ENCODE measurements at places on chromosomes 5 and 9.

DNA sequence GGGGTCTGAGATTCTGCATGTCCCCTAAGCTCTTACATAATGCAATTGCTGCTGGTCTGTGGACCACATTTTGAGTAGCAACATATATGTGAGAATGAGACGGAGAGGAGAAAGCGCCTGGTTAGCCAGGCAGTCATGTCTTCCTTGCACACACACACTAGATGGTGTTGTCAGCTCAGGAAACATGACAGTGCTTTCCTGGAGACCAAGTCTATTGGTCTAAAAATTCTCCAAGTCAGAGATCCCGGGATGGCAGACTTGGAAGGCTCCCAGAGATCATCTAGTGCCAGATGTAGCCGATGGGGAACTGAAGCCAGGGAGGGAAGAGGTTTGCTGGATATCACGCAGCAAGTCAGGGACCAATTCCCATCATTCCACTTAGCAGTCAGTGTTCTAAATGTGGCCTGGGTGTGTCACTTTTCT, 53.4 kb downstream of the GALNT12 start:
- DNase-seq, result no peak

DNA sequence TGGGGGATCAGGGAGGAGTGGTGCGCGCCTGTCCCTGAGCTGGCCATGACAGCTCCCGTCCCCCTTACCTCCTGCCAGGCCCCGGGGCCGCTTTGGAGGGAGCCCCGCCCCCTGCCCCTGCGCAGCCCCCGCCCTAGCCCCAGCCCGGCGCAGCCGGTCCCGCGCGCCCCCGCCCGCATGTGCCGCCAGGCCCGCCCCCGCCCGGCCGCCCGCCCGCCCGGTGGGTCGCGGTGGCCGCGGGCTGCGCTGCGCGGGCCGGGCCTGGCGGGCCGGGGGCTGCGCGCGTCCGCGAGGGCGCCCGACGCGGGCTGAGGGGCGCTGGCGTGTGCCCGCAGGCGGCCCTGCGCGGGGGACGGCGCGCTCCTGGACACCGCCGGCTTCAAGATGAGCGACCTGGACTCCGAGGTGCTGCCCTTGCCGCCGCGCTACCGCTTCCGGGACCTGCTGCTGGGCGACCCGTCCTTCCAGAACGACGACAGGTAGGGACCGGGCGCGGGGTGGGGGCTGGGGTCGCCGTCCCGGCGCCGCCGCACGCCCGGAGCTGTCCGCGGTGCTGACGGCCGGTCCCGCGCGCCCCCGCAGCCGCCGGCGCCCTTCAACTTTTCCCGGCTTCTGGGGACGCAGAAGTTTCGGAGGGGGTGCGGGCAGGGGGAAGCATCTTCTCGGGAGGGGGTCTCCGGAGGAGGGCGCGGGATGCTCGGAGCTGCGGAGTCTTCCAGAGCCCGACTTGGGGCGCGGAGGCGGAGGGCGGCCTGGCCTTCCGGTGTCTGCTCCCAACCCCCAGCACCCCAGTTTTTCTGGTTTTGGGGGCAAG, 12.5 kb downstream of the KCNT1 start:
- DNase-seq, result no peak

- no peak for DNase-seq
Measured at GRCh38 chr9:37192803-37193202, 72.4 kb downstream of the ZCCHC7 start.

GRCh38 chr5:1648806-1649205, 125.0 kb upstream of the LPCAT1 start:
- no peak for DNase-seq

DNA sequence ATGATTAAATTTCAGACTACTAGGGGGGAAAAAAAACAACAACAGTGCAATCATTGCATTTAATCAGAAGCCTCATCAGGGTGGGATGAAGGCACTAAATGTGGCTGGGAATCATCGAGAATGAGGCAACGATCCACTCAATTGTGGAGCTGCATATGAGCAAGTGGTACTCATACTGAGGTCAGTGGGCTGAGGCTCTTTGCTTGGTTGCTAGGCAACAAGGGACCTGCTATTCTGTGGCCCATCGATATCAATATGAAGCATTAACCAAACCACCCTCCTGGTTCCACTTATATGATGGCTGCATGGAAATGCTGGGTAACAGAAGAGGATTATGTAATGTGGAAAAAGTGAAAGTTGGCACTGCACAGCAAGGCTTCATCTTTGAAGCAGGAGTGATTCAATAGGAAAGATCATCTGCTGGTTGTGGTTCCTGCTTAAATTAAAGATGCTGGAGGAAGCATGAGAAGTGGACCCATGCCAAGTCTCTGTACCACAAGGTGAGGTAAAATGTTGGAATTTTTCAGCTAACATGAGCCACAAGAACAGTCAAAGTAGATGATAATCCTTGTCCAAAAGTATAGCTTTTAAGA, 159.8 kb upstream of the HMHB1 start:
- DNase-seq, result no peak

- no peak for DNase-seq
Measured at GRCh38 chr9:36987891-36988290, 46.2 kb downstream of the PAX5 start.

DNA sequence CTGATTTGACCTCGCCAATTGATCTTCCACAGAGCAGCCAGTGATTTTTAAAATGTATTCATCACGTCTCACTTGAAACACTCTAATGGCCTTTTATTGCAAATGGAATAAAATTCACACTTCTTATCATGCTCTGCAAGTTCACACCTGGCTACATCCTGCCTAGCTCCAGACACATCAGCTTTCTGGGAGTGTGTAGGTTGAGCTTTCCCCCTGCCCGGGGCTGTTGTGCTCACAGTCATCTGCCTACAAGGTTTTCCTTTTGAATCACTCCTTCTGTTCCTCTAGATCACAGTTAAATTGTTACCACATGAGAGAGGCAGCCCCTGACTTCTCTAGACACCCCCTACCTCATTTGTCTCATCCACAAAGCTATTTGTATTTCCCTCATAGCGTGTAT, 674.5 kb downstream of the PRELID2 start:
- no peak for DNase-seq

GRCh38 chr5:159817262-159818029, 98.8 kb upstream of the ADRA1B start:
- no peak for DNase-seq

GRCh38 chr5:10145923-10146401, 103.7 kb downstream of the ATPSCKMT start:
- no peak for DNase-seq

- no peak for DNase-seq
Measured at GRCh38 chr5:159519365-159519764, 189.1 kb upstream of the IL12B start.

DNA sequence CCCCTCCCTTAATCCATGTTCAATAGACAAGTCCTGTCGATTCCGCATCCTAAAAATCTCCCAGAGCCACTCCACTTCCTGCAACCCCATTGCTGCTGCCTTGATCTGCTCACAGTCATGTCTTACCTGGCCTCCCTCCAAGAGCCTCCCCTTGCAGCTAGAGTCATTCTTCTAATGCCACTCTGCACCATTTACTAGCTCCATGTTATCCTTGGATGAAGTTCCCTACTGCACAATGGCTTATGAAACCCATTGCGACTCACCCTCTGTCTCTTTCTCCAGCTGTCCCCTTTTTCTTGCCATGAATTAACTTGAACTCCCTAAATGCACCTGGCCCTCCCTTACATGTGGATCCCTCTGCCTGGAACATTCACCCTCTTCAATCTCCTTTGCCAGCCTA, 39.5 kb downstream of the MEGF10 start:
- DNase-seq, result no peak

DNA sequence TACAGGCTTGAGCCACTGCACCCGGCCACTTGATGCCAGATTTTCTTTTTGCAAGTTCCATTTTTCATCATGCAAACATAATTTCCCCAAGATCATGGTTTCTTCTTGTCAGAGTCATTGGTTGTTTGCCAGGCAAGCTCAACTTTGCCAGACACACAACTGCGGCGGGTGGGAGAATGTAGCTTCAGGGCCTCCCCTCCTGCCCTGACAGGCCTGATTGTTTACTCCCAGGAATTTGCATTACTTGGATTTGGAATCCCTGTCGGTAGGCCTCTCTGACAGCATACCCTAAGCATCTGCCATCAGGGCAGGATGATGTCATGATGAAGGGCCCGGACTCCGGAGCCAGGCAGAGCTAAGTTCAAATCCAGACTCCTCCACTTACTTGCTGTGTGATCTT, 15.1 kb downstream of the RPS14 start:
- no peak for DNase-seq

DNA sequence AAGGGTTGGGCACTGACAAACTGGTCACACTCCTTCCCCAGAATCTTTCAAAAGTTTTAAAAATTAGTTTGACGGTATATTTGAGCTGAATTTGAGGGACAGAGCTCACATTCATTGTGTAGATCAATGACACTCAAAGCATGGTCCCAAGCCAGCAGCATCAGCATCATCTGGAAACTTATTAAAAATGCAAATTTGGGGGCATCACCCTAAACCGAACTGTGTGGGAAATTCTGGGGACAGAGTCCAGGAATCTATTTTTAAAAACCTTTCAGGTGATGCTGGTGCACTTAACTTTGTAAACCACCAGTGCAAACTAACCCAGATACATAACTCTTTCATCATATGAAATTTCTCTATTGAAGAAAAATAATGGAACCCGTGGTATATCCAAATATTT, 58.1 kb upstream of the MTAP start:
- no peak for DNase-seq

DNA sequence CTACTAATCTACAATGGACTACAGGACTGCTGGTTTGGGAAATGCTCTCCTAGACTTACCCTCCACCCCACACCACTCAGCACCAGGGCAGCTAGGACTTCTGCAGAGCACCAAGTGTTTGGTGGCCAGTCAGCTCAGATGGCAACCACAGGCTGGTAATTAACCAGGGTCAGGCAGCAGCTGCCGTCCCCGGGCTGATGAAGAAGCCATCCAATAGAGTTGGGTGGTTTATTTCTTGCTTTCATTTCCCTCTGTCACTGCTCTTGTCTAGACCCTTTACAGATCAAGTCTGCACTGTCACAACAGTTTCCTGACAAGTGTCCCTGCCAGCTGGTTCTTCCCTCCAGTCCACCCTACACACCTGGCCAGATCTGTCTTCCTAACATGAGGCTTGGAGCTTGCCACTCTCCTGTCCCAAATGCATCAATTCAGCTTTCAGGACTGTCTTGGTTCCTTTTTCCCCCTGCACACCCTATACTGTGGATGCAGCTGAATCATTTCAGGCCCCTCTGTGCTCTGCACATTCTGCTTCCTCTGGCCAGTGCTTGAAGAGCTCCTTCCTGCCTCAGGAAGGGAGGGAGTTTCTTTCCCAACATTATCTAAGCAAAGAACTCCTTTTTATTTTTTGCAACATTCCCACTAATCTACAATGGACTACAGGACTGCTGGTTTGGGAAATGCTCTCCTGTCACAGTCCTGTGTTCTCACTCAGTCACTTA, 30.2 kb upstream of the HSPA9 start:
- no peak for DNase-seq

GRCh38 chr5:27158171-27158570, 119.8 kb upstream of the CDH9 start:
- DNase-seq, result no peak

DNA sequence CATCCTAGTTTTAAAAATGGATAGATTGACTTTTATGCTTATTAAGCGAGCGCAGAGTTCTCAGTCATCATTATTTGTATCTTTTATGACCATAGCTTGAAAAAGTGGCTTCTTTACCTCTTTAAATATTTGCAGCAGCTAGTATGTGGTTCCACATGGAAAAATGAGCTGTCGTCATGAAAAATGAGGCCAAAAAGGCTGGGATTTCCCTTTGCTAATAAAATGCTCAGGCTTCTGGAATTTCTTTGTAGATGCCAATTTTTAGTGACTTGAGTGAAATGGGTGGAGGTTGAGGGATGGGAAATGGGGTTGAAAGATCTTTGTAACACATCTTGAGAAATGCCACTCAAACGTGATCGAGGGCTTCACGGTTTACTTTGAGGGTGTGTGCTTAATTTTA, 35.2 kb downstream of the RAI14 start:
- no peak for DNase-seq

DNA sequence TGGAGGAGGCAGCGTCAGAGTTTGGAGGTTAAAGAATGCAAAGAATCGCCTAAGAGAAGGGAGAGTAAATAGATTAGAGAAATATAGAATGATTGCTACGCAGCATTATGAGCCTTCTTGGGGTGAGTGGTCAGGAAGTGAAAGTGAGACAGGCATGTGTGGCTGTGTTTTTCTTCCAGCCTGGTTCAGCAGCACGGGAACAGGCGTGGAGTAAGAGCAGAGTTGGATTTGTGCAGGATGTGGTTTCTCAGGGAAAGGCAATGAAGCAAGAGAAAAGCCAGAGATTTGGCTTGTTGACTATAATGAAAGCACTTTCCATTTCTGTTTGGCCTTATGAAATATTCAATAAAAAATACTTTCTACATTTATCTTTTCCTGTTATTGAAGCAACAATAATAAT, 34.3 kb upstream of the FRMD3 start:
- no peak for DNase-seq

GRCh38 chr9:15909297-15909696, 356.5 kb downstream of the CCDC171 start:
- no peak for DNase-seq

GRCh38 chr5:74240783-74241750, 399.5 kb downstream of the ENC1 start:
- DNase-seq, result no peak

- DNase-seq, result no peak
Measured at GRCh38 chr9:136364942-136365774, 1.6 kb upstream of the DNLZ start.

DNA sequence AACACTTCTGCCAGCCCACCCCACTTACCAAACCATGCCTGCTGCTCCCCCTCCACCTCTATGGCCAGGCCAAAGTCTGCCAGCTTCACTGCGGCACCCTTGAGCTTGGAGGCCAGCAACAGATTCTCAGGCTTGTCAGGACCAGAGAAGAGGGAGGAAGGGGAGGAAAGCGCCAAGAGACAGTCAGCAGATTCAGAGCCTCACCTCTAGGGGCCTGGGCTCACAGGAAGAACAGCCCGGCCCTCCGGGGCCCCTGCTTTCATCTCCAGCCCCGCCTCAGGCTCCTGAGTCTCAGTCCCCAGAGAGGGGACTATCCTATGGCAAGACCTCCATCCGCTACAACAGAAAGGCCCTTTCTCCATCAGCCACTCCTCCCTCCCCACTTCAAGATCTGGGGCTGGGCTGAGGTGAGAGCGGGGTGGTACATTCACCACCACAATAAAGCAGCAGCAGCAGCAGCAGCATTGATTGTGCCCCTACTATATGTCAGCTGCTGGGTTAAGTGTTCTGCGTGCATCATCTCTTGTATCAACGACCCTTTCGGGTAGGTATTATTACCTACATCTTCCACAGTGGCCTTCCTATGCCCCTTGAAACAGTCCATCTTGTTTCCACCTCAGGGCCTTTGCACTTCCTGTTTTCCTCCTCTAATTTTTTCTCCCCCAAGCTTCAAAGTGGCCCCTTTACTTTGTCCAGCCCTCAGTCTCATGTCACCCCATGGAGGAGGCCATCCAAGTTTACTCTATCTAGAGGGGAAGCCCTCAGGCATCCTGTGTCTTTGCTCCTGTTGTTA, 36.0 kb downstream of the CAMK2A start:
- DNase-seq, result no peak
